Muscle of leg (tissue), 16 donors: ENCODE measurements at places on chromosomes 12 and 14.
A peak's percentile ranks its signal among the peaks of the same experiment; 100 is the strongest.

DNA sequence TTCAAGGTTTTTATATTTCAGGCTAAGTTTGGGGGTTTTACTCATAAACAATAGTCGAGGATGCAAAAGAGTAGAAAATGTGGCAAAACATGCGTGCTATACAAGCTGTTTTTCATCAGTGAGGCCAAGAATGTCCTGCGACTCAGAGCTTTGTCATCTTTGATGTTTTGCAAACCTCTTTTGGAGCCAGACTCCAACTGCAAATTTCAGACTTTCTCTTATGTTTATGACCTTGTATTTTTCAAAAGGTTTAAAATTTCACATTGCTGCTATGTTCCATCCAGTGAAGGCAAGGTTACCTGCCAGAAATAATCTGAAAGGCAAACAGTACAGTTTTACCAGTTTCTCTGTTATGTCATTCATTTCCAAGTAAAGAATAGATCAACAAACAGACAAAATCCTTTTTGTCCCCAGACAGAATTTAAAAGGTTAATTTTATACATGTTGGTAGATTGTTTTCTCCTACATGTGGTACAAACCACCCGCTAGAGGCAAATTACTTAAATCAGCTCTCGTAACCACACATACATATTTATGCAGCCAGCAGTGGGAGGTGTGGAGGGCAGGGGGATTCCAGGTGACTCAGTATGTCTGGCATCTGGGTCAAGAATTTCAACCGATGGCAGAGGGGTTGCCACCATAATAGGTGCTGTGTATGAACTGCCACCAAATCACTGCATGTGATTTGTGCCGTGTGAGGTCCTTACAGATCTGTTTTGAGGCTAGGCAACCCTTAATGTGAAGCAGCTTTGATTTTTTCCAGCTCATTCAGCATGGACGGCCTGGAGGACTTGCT is 119.8 kb upstream of the CPM start:
- peak; percentile 29 for DNase-seq

DNA sequence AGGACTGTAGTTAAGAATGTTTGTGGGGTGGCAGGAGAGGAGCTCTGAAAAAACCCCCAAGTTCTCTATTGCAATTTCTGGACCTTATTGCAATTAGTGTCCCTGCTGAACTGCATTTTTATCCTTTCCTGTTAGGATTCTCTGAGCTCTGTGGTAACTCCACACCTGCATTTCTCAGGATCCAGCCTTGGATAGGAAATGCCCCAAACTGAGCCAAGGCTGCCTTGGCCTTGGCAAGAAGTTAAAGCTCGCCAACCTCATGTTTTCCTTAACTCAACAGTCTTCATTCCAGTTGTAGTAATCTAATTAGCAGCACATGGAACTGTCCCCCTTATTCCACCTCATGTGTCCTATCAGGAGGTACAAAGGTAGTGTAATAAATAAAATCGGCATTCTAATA is 66.5 kb downstream of the C12orf75 start:
- peak; percentile 25 for DNase-seq

DNA sequence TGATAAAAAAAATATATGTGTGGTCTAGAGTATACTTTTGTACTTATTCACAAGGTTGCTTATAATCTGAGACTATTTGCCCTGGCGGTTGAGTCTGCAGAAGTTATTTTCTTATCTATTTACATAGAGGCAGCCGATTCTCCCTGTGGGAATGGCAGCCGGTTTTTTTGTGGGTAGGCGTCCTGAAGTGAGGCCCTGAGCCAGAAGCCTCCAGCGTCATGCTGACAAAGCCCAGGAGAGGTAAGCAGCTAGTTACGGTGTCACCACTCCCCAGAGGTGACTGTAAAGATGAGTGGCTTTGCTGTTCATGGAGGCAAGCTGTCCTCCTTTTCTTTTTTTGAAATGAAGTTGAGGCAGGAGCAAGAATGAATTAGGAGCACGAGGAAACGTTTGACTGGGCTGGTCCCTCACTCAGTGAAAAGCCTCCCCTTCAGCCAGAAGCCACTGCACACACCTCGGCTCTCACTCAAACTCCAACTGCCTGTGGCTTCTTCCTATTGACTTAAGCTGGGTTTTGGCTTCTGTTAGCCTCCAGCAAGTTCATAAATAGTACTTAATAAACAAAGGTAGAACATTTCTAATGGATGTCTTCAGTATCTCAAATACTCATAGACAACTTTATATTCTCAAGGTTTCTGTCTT is 21.5 kb downstream of the PAX9 start:
- DNase-seq: no peak

- no peak for DNase-seq
These were observed 6.3 kb upstream of the DCAF4 start for GRCh38 chr14:72920008-72920407.

DNA sequence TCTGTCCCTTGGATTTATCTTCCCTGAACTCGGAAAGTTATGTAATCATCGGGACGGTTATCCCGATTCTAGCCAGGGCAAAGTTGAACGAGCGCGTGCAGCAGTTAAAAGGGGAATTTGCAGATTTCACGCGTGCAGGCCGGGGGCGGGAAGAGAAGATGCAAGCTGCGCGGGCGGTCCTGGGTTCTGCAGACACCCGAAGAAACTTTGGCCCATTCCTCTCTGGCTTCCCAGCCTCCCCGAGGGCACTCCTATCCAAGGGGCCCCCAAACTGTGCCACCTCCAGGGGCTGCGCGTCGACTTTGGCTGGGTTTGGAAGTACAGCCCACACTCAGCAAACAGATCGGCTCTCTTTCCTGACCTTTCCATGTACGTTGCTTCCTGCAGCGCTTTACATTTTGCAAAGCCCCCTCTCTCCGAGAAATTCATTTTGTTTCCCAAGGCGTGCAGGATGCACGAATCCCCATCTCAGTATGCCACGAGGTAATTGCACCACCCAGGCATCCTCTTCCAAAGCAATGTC is 941 bp upstream of the PPP1CC start:
- peak; percentile 76 for DNase-seq
